ENCODE measurements at places on chromosomes 5 and 9.

DNA sequence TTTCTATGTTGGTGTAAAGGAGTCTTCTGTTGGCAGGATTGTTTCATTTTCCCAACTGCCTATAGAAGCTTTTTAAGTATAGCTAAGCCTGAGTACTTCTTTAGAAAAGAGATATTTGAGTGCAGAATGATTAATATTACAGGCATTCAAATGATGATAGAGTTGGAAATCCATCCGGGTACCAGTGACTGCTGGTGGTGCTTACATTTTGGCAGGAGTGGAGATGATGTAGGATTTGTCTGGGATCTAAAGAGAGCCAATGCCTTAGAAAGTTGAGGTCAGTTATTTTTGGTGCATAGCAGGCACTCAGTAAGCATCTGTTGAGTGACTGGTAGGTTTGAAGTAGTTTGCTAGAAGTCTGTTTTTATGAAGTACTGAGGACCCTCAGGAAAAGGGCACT, 433.5 kb downstream of the DMAC1 start:
- no peak for DNase-seq

DNA sequence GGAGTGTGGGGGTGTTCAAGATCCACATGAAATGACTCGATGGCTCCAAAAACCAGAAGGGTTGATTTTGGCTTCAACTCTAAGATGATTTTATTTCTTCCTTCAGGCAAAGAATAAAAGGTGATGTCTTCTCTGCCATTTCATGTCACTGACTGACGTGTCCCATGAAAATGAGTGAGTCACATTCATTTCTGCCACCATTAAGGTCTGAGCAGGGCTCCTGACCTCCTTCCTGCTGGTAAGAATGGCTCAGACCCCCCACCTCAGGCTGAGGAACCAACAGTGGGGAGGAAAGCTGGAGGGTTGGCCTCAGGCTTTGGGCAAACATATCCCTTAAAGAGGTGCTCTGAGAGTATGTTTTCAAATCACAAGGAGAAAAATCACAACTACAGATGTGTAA, 53.9 kb upstream of the ZNF354A start:
- no peak for DNase-seq

DNA sequence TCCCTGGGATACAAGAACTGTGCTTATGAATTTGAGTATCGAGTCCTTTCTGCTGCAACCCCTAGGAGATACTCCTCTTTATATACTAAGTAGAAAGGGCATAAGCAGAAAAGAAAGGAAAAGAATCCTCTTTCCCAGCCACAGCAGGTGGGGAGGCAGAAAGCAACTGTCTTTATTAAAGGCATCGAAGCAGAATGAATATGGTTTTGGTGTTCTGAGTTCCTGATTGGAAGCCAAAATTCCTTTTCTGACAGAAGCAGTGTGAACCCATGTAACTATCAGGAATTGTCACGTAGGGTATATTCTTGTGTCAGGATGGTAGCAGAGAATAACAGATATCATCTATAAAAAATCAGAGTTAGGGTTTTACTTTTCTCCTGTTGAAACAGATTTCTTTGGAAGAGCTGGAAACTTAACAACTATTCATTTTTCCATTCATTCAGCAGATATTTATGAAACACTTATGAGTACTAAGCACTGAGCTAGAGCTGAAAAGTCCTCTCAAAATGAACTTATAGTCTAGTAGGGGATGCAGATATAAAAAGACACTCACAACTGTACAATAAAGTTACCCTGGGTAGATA, 96.5 kb upstream of the LHFPL2 start:
- no peak for DNase-seq

DNA sequence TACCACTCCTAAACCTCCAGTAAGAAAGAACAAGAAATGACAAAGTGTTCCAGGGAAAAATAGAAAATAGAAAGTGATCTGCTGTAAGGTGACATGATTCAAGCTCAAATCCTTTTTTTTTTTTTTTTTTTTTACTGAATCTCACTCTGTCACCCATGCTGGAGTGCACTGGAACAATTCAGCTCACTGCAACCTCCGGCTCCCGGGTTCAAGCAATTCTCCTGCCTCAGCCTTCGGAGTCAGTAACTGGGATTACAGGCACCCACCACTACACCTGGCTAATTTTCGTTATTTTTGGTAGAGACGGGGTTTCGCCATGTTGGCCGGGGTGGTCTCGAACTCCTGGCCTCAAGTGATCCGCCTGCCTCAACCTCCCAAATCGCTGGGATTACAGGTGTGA, 35.9 kb downstream of the TTLL11 start:
- no peak for DNase-seq

- no peak for DNase-seq
Measured at GRCh38 chr9:34599546-34599945, 10.0 kb upstream of the CNTFR start.

- DNase-seq, result no peak
Measured at GRCh38 chr9:18594837-18595236, 120.9 kb downstream of the ADAMTSL1 start.

- no peak for DNase-seq
Measured at GRCh38 chr9:4228606-4229005, 71.3 kb downstream of the GLIS3 start.

Data from stimulated activated CD4-positive, alpha-beta T cell treated with anti-CD3 and anti-CD28 coated beads, Interleukin-2, amount 100 ng/mL, for 24 hours (primary cell).